ENCODE measurements at places on chromosomes 4 and X.
A peak's percentile ranks its signal among the peaks of the same experiment; 100 is the strongest.

GRCh38 chr4:100510551-100510950 is 7.3 kb downstream of the EMCN start:
- no peak for DNase-seq

GRCh38 chrX:104522386-104522785 is 43.6 kb upstream of the IL1RAPL2 start:
- no peak for DNase-seq

DNA sequence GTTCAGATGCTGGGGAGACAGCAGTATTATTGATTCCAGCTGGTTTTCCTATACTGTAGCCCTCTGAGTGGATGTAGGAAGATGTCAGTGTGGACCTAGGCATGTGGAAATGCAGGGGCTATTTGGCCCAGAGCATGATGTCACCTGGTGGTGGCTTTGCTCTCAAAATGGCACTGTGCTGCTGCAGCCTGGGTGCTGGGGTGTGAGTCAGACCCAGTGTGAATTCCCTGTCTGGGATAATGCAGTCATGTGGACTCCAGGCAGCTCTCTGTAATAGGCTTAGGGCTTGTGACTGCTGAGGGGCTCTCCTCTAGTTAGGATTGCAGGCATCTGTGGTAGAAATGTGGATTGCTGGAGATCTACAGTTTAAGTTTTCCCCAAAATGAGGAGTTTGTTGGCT is 70.7 kb downstream of the DCAF8L2 start:
- no peak for DNase-seq

DNA sequence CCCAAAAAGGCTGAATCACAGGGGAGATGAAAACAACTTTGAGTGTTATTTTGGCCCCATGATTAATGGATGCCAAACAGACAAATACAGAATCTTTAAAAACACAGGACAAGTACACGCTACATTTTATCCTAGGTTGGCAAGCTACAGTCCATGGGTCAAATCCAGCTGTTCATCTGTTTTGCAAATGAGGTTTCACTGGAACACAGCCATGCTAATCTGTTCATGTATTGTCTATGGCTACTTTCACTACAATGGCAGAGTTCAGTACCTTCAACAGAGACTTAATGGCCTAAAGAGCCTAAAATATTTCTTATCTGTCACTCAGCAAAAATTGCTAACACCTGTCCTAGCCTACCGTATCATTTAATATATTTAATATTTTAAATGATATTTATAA is 1548.5 kb upstream of the IGFBP7 start:
- no peak for DNase-seq

- no peak for DNase-seq
These were observed 5.7 kb upstream of the NHS start for GRCh38 chrX:17369309-17369708.

DNA sequence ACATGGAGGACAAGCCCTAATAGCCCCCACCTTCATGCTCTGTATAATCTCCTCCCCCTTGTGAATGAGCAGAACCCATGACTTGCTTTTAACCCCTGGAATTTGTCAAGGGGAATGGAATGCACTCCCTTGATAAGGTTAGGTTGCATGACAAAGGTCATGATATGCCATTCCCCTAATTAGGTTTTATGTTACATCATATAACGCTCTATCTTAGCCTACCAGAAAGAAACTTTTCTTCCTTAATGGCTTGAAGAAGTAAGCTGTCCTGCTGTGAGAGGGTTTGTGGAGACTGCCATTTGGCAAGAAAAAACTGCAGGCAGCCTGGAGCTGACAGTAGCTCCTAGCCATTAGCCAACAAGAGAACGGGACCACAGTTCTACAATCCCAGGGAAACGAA is 399.8 kb upstream of the MAD2L1 start:
- DNase-seq = no peak

DNA sequence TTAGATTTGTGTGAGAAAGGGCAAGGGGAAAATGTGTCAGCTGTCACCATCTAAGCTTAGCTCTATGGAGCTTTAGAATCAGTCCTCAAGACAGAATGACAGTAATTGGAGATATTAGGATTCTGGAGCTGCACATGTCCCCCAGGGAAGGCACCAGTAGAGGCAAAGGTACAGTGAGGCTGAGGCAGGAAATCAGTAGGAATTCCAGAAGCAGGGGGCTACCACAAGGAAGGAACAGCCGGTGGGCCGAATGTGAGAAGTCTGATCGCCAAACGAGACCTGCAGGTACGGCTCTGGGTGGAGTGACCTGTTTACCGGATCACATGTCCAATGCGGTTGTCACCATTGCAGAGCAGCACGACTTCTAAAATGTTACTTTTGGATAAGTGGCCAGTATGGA is 52.6 kb downstream of the RNF150 start:
- no peak for DNase-seq

- DNase-seq = no peak
These were observed 985.0 kb downstream of the C4orf33 start for GRCh38 chr4:130080872-130081451.

DNA sequence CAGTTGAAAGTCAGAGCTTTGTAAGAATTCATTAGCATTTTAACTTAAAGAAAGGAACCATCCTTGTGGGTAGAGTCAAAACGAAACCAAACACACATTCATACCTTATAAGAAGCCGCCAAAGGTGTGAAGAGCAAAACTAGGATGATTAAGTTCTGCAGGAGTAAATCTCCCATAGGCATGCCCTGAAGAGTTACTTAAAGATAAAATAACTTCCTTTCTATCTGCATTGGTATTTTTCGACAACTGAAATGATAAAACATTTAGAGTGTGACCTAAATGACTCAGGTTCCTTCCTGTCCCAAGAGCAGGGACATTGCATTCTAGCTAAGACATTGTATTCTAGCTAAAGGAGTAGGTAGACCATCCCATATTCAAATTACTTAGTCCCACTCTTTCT is 75.3 kb downstream of the BCOR start:
- DNase-seq = no peak

GRCh38 chr4:1356181-1356998 is 9.4 kb downstream of the UVSSA start:
- no peak for DNase-seq

- no peak for DNase-seq
These were observed 64.5 kb upstream of the WDR1 start for GRCh38 chr4:10180927-10181744.

DNA sequence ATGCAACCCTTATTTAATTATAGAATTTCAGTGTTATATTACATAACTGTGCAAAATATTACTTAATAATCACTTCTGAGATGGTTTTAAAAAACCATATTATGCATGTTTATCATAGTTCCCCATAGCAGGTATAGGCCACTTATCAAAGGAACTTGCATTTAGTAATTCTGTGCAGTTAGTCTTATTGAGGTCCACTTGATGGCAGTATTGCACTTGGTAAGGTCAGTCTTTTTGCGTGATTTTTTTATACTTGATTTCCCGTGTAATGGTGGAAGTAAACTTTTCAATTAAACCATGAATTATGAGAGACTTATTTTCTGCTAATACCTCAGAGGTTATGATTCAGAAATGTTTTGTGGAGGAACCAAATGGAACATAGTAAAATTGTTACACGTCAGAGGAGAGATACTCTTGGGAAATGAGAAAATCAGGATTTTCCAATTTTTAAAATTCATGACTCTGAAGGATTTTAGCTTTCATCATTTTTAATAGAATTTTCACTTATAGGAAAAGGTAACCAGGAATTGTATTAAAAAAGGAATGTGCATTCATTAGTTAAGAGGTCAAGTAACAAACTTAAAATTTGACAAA is 230.0 kb downstream of the CCSER1 start:
- no peak for DNase-seq

- DNase-seq = no peak
These were observed 42.7 kb upstream of the PHEX start for GRCh38 chrX:21989384-21989783.

DNA sequence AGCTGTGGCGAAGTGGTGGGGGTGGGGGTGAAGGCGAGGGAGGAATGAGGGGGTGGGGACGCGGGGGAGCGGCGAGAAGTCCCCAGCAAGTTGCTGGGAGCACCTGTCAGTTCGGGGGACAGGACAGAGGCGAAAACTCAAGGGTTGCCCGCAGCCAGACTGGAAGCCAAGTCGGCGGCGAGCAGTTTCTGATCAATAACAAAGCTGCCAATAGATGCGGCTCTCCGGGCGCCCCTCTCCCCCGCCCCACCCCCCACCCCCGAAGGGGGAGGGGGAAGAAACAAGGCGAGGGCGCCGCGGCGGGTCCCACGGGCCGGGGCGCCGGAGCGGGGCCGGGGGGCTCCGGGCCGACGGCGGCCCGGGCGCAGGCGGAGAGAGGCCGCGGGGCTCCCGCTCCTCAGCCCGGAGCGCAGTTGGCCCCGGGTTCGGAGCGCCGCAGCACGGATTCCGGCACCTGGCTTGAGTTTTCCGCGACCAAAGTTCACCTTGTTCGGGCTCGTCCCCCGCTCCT is 379 bp downstream of the PDGFC start:
- DNase-seq = no peak

DNA sequence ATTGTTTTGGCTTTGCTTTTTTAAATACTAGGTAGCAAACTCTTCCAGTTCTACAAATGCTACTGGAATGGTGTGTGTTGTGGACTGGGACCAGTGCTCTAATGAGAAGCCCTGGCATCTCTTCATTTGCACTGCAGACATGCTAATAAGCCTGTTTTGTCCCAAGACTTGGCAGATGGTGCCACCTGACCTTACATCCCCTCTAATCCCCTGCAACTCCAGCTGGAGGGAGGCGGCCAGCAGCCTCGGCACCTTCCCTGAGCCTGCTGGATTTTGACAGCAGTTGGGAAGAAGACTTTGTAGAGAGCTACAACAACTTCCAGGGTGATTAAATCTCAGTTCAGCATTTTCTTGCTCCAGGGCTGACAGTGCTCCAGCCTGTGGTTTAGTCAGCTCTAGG is 200.0 kb downstream of the DCLK2 start:
- DNase-seq = no peak

- DNase-seq = no peak
These were observed 236.9 kb downstream of the AR start for GRCh38 chrX:67780694-67781109.

DNA sequence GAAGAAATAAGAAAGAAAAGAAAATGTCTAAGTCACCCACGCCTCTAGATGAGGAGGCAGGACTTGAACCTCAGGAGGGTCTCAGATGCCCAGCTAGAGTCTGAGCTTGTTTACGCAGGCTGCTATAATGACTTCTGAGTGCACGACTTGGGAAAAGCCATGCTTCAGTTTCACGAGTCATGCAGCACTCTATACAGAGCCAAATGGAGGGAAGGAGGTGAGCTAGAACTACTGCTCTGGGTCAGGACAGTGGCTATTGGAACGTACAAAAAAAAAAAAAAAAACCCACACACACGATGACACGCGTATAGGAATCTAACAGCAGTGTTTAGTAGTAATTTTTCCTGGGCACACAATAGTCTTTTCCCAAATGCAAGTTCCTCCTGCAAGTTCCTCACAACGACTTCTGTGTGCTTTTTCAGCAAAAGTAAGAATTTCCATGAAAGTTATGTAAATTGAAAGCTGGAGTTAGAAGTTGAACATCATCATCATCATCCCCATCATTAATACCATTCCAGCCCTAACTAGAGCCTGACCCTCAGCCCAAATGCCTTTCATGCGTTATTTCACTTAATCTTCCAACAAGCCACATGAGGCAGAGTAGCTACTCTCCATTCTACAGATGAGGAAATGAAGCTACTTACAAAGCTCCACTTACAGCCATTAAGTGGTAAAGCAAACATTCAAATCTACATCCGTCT is 36.6 kb downstream of the IRF2 start:
- peak; percentile 2 for DNase-seq

DNA sequence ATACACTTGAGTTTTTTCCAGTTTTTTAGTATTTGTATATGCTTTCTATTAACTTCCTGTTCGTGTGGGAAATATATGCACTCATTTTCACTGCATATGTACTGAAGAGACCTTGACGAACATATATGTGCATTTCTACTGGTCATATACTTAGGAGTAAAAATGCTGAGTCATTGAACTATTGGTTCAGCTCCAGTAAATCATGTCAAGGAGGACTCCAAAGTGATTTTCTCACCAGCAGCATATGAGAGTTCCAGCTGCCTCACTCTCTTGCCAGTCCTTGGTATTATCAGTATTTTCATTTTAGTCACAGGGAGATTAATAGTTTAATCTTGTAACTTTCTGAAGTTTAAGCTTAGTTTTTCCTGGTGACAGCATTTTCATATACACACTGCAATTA is 2750.2 kb downstream of the ARAP2 start:
- DNase-seq = no peak

- no peak for DNase-seq
These were observed 314.5 kb upstream of the RASGEF1B start for GRCh38 chr4:81786063-81786763.

DNA sequence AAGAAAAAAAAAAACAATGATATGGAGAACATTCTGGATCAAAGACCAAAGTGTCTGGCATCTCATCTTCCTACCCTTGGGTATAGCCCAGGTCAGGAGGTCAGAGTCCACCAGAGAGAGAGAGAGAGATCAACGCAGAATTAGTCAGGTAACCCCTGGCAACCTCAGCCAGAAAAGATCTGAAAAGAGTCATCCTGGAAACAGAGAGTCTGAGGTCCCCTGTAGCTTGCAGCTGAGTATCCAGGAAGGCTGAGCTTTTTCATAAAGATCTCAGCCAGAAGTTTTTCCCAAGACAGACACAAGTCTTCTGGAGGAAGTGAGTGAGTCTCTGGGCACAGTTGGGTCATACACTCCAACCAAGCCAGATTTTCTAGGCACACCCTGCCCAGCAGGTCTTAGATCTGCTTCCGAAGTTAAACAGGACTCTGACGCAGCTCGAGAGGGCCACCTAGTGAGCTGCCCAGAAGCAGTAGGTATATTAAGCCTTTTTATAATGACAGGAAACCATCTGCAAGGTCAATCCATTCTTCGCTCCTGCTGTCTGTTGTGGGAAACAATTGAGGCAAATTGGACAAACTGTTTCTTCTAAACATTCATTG is 35.7 kb downstream of the ACE2 start:
- peak; percentile 21 for DNase-seq

DNA sequence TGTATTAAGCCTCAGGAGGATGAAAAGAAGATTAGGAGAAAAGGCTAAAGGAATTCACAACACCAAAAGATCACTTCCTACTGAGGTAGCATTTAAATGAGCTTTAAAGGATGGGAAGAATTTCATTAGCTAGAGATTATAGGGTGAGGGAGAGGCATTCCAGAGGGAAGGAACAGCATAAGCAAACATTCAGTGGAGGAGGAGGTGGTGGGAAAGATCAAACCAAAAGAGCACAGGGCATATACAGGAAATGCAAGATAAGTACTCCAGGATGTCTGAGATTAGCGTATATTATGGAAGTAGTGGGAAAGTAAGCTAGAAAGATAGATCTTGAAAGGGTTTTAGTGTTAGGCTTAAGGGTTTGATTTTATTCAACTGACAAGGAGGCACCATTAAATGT is 84.8 kb downstream of the COL4A6 start:
- no peak for DNase-seq

DNA sequence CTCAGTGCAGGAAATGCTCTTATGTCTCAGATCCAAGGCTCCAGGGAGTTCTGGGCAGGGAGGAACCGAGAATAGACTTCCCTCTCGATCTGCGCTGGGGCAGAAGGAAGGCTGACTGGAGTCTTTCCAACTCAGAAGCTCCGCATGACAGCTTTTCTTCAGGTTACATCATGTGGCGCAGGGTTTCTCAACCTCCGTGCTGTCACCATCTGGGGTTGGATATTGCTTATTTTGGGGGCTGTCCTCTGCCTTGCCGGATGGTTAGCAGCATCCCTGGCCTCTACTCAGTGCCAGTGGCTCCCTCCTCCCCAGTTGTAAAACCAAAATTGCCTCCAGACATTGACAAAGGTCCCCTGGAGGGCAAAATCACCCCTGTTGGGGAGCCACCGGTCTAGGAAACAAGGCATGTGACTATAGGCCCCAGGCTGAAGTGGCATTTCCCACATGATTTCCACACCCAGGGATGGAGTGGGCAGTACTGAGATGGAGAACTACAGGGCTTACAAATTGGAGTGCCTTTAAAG is 21.4 kb downstream of the REELD1 start:
- no peak for DNase-seq

Data from NCI-H2107 (cell line).